Occipital lobe (tissue), 3 donors: ENCODE measurements at places on chromosomes 6 and 20.

DNA sequence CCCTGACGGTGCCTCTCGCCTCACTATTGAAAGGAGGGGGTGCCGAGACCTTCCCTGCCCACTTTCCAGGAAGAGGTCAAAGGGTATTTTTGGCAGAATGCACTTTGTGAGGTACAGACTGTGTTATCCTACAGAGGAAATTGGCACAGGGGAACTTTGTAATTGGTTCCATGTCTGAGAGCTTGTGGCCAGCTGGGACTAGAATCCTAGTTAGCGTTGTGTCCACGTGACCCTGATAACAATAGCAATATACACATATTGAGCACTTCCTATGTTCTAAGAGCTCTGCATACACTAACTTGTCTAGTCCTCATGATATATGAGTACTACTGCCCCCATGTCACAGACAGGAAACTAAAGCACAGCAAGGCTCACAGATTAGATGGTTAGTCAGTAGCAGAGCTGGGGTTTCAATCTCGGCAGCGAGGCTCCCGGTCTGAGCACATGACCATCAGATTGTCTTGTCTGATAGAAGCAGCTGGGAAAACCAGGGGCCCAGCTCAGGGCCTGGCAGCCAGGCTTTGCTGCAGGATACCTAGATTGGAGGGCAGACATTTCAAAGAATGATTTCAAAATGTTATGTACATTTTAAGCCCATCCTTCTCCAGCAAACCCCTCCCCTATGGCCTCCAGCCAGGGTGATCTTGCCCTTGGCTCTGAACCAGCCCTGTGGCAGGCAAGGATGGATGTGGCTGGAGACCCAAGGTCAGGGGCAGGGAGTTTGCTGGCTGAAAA, 1.4 kb downstream of the MAPK13 start:
- DNase-seq, result peak; percentile 34

GRCh38 chr20:50487397-50487796, 22.8 kb upstream of the PTPN1 start:
- DNase-seq, result no peak

DNA sequence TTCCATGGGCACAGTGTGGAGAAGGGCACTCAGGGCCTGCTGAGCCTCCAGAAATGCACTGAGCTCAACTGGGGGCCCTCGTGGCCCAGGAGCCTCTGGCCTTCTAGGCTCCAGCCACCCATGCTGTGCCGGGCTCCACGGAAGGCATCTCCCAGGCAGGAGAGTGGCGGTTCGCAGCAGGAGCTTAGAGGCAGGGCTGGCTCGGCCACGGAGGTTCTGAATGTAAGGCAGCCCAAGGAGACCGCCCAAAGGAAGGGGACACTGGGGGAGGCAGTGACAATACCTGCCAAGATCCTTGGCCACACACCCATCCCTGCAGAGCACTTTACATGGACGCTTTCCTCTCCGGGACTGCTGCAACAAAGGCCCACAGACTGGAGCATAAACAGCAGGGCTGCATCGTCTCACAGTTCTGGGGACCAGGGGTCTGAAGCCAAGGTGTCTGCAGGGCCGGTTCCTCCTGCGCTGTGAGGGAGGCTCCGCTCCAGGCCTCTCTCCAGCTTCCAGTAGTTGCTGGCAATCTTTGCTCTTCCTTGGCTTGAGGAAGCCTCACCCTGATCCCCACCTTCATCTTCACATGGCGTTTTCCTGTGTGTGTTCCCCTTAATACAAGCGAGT, 128.2 kb upstream of the CDH4 start:
- no peak for DNase-seq

DNA sequence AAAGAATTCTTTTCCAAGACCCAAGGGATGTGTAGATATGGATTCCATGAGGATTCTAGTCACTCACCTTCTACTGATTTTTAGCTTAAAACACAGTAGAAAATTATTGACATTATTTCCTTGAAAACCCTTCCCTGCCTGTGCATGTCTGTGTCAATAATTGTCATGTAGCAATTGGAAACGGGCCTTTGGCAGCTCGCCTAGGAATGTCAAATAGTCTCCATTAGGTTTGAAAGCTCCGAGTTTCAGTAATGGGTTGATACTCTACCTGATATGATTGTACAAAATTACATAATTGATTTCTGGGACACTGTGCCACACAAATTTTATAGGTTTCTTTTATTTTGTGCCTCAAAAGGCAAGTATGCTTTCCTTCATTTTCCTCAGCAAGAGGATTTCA, 515.2 kb upstream of the ARID1B start:
- no peak for DNase-seq

- no peak for DNase-seq
Observed at GRCh38 chr6:79201143-79201542, 33.3 kb downstream of the HMGN3 start.

GRCh38 chr6:148212366-148212765, 130.3 kb upstream of the SASH1 start:
- no peak for DNase-seq

DNA sequence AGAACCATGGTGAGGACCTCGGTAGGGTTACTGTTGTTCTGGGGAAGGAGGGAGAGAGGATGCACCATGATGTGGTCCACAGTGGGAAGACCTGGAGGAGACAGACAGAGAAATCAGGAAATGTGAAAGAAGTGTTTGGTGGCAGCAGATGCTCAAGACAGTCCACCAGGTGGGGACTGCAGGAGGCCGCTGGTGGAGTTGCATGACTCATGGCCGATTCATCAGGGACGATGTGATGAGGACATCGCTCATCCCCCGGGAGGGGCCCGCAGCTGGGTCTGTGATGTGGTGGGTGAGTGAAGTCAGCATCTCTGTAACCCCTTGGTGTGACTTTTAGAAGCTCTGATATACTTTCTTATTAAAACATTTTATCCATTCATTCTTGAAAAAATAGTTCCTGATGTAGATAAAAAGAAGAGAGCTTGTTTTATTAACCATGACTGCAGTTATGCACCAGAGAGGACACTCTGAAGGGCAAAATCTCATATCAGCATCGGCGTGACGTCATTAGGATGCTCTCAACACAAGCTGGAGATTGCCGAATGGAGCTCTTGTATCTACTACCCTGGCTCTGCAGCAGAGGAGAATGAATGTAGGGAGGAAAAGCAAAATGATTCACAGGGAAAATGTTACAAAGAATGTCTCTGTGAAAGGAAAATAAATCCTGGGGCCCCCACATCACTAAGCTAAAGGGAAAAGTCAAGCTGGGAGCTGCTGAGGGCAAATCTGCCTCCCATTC, 71.2 kb downstream of the RAMACL start:
- DNase-seq, result peak; percentile 50

DNA sequence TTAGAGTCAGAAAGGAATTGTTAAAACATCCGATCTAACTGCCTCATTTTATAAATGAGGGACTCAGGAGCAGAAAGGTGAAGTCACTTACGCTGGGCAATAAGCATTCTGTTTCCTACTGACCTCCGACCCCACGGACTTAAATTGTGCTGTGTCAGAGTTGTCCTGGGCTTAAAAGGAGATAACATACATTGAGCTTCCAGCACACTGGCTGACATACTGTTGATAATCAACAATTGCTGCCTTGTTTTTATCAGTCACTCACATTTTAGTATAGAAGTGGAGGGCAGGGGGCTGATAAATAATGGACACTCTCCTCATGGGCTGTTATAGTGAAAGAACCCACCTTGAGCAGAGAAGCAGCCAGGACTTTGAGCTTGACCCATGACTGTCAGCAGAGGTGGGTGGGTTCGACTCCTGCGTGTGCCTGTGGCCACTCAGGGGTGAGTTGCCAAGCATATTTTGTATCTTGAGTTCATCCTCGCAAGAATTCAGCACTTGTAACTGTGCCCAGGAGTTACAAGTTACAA, 166.5 kb upstream of the JARID2 start:
- DNase-seq, result no peak

- DNase-seq, result no peak
Observed at GRCh38 chr20:20184149-20184548, 131.8 kb downstream of the CFAP61 start.

- no peak for DNase-seq
Observed at GRCh38 chr20:24615353-24615752, 145.9 kb downstream of the SYNDIG1 start.

- peak; percentile 26 for DNase-seq
Observed at GRCh38 chr20:36399147-36399968, 93.2 kb downstream of the DLGAP4 start.

GRCh38 chr20:45465491-45466266, 3.9 kb upstream of the WFDC2 start:
- no peak for DNase-seq

DNA sequence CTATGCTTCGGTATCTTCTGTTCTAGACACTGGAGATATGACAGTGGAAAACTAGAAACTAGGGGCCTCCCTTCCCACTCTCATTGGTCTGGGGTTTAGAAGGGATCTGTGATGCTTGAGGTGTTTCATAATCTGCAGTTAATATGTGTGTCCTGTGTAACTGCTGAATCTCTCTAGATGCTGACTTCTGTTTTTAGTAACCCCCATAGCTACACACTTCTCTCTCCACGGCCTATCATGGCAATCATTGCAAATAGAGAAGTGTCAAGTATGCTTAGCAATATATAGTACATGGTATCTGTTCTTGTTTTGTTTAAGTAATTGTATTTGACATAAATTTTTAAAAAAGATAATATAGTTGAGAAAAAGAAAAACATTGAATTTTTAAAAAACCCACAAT, 394.6 kb upstream of the MMS22L start:
- DNase-seq, result no peak

DNA sequence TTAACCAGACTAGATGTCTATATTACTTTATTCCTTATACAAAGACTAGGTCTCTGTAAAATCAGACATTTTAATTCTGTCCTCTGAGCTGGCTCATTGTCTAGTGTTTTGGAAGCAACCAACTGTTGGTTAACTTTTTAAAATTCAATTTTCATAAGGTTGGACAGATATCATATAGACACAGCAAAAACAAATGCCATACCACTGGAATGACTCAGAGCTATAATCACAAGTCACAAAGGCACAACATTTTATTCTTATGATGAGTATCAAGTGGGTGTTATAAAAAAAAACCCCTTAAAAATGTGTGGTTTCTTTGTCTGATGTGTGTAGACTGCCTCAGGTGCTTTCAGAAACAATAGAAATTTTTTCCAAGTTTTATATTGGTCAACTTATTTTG, 296.2 kb upstream of the MARCKS start:
- no peak for DNase-seq

DNA sequence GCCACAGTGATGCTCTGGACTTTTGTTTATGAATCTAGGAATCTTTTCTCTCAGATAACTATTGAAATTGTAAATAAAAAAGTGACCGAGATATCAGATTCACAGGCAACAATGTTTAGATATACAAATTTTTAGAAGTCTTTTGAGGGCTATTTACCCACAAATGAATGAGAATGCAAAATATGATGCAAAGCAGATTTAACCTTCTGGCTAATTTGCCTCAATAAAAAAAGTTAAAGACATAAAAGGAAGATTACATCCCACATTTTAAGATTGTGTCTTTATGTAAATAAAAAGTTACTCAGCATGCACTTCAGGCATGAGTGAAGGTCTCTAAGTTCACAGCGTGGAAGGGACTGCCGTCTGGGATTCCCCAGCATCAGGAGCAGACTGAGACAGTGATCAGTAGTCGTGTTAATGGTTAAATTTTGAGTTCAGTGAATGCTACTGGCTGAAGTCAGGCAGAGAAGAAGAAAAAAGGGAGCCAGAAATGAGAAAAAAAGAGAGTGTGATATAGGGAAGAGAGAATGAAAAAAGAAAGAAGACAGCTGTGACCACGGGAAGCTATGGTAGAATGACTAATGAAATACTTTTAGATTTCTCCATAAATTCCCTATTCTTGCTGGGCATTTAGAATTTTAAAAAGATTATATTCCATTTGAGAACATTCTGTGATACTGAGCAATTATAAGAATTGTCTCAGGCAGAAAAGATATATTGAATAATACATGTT, 93.6 kb downstream of the MYB start:
- DNase-seq, result no peak

- DNase-seq, result no peak
Observed at GRCh38 chr6:161082215-161082614, 90.6 kb downstream of the MAP3K4 start.

GRCh38 chr6:17031961-17032360, 69.9 kb upstream of the STMND1 start:
- peak; percentile 22 for DNase-seq

DNA sequence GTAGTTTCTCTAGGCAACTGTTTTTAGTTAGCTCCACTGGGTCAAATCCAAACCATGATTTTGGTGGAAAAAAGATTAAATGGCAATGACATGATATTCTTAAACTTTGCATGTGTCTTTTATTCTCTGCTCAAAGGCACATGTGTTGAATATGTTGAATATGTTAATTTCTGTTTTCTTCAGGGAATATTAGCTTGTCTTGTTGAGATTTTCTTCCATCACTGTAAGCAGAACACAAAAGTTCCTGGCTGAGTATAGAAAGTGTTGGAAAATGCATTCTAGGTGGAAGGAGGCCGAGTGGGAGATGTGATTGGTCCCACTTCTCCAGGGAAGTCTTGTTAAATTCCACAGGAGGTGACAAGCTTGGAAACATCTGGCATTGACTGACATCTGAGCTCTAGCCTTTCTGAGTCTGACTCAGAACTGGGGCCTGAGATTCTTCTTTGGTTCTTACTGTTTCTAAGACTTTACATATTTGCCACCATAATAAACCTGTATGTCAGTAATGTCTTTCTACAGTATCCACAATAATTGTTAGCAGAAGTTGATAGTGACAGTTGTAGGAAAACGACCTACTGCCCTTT, 81.1 kb downstream of the LAMA4 start:
- DNase-seq, result no peak

DNA sequence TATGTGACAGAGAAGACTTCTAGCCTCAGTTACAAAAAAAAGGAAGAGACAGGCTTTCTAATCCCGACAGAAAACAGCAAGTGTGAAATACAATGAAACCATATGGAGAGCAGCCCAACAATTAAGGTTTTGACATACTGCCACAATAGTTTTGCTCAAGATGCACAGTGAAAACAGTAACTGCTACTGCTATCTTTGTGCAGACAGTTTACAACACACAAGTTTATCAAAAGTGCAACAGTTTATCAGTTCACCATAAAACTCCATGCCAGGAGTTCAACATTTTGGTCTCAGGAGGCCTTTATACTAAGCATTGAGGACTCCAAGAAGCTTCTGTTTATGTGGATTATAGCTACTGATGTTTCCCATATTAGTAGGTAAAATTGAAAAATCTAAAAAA, 37.6 kb downstream of the GOPC start:
- DNase-seq, result no peak

GRCh38 chr6:164401871-164402270, 907.5 kb downstream of the C6orf118 start:
- DNase-seq, result no peak
